ENCODE measurements at places on chromosomes 5 and 9.

- DNase-seq, result no peak
Observed at GRCh38 chr5:160496784-160497183, 75.1 kb downstream of the PTTG1 start.

- DNase-seq, result no peak
Observed at GRCh38 chr5:142013734-142014521, 1.1 kb upstream of the GNPDA1 start.

DNA sequence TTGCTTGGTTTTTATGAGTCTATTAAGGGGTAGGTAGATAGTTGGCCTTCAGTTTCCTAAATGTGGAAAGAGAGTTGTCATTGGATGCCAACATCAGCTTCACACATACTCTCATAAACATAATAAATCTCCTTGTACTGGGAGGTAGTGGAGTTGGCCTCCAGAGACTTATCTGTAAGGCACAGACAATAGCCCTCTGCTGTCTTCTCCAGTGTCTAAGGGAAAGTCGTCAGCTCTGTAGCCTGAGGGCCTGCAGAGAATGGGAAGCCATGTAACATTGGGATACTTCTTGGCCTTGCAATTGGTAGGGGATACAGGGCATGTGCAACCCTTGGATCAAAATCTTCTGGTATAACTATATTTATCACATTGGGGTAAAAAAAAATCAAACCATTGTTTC is 331.9 kb upstream of the KLF9 start:
- DNase-seq, result no peak

- DNase-seq, result no peak
Observed at GRCh38 chr5:154860123-154860522, 1.7 kb downstream of the CNOT8 start.

DNA sequence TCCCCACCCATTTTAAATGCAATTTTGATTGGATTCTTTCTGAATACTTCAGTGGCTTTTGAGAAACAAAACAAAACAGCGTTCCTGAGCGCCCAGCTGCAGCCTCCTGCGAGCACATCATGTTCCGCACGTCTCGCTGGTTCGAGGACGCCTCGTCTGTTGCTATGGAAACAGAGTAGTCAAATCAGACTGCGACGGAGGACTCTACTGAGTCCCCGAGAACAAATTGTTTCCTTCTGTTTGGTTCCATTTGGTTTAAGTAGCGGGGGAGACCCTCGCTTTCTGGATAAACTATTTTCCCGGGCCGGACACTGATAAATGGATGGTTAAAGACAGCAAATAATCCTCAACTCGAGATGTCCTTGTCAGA is 69.0 kb downstream of the SLC28A3 start:
- DNase-seq, result no peak

GRCh38 chr9:136679431-136679941 is 7.8 kb downstream of the AGPAT2 start:
- DNase-seq, result no peak

DNA sequence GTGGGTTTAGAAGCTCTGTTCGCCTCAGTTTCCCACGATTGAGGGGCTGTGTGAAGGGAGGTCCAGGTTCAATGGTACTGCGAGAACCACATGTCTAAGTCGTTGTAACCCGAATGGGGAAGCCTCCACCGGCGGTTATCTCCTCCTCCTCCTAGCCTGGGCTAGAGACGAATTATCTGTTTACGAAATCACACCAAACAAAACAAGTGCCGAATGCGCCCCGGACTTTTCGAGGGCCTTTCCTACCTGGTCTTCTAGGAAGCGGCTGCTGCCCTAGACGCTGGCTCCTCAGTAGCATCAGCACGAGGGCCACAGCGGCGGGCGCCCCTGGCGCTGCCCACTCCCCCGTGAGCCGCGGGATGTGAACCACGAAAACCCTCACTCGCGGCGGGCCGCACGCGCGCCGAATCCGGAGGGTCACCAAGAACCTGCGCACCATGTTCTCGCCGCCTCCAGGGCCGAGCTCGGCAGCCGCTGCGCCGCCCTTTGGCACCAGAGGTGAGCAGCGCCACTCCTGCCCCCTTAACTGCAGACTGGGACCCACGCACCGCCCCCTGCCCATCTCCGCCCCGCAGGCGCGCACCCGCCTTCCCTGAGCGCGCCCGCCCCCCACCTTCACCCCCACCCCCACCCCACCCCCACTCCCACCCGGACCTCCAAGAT is at the start of gene CDKN2A:
CDKN2A (minus strand) TSS at position 500 of the 663 bp plus-strand sequence.
- DNase-seq, result no peak

GRCh38 chr9:100511205-100511604 is 38.3 kb downstream of the TMEFF1 start:
- DNase-seq, result no peak

DNA sequence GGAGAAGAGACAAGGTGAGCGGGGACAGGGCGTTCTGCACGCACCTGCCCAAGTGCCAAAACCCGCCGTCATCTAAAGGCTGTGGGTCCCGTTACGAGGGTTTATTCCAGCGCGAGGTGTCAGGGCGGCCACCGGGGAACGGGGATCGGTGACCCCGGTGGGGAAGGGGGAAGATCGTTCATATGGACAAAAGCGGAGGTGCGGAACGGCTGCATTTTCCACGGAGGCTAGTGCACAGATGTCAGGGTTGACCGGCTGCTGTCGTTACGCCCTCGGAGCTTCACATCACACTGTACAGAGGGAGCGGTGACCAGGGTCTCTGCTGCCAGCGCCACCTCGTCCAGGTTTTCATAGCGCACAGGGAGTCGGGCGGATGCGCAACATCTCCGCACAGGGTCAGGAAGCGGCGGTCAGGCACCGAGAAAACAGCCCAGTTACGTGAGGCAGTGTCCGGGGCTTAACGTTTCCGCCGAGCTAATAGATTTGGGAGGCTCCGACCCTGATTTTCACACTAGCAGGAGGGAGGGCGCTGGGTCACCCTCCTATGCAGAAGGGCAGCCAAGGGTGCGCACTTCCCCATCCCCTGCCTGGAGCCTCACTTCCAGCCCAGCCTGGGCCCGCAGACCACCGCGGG is 13.5 kb downstream of the BTNL9 start:
- DNase-seq, result no peak

GRCh38 chr5:82694711-82695285 is 382.4 kb downstream of the TMEM167A start:
- DNase-seq, result no peak

DNA sequence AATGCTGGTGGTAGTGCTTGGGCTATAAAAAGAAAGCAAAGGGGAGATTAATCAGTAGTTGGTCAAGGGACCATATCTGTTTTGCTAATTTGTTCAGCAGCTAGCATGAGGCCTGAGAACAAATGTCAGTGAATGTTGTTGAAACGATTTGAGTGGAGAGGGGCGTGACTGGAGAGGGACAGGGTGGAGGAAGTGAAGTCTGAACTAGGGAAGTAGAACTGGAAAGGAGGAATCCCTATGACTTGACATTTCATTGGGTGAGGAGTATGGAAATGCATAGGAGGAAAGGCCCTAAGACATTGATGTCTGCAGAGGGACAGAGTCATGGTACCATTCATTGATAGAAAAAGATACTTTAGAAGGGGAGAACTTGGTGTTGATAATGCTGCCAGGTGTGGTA is 19.7 kb downstream of the TLE4 start:
- no peak for DNase-seq

- DNase-seq, result no peak
Observed at GRCh38 chr9:7171396-7172153, 413.8 kb downstream of the KDM4C start.

- no peak for DNase-seq
Observed at GRCh38 chr9:133889584-133890301, 102.4 kb downstream of the VAV2 start.

DNA sequence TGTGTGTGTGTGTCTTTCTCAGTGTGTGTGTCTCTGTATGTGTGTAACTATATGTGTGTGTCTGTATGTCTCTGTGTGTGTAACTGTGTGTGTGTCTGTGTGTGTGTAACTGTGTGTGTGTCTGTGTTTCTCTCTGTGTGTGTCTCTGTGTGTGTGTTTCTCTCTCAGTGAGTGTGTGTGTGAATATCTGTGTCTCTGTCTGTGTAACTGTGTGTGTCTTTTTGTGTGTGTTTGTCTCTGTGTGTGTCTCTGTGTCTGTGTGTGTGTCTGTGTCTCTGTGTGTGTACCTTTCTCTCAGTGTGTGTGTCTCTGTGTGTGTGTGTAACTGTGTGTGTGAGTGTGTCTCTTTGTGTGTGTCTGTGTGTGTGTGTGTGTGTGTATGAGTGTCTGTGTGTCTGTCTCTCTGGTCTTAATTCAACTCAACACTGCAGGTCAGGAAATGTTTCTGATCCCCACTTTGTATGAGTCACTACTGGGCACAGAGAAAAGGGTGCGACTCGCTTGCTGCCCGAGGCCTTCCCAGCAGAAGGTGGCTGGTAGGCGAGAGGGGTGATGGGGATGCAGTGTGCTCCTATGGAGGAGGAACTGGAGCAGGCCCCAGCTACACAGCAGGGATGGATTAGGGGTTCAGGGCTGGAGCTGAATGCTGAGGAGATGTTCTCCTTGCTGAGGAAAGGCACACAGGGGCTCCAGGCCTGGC is 52.1 kb downstream of the NSG2 start:
- no peak for DNase-seq

DNA sequence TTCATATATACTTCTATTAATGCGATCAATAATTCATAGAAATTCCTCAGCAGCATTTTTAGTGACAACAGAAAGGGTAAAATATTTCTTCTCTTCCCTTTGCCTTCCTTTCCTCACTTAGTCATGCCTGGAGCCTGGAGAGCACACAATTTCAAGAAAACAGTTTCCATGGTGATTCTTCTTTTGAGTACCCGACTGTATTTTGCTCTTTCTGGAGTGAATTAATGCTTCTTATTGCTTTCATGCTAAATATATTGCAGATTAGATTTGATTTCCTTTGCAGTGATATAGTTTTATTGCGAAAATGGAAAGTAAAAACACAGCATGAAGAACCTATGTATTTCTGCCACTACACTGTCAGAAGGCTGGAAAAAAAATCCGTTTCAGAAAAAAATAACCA is 153.5 kb downstream of the PPP2R2B start:
- DNase-seq, result no peak

DNA sequence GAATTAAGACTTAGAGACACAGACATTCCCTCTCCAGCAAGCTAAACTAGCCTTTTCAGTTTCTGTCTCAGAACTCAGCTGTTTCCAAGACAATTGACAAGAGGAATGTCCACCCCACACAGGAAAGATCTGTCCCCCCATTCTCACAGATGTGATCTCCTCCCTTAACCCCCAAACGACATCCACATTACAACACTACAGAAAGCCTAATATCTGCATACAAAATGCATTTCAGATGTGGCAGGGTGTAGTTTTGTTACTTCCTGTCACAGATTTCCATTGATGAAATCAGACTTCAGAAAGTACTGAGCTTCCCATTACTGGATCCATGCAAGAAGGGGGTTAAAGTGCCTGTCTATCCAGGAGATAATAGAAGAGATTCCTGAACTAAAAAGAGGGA is 2.9 kb upstream of the ARSI start:
- no peak for DNase-seq

- DNase-seq, result no peak
Observed at GRCh38 chr9:98429613-98430012, 174.2 kb upstream of the TBC1D2 start.

DNA sequence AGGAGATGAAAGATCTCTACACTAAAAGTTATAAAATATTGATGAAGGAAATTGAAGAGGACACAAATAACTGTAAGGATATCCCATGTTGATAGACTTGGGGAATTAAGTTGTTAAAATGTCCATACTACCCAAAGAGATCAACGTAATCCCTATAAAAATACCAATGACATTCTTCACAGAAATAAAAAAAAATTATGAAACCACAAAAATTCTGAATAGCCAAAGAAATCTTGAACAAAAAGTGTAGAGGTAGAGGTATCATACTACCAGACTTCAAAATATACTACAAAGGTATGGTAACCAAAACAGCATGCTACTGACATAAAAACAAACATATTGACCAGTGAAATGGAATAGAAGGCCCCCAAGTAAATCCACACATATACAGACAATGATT is 71.5 kb upstream of the ELL2 start:
- DNase-seq, result no peak

DNA sequence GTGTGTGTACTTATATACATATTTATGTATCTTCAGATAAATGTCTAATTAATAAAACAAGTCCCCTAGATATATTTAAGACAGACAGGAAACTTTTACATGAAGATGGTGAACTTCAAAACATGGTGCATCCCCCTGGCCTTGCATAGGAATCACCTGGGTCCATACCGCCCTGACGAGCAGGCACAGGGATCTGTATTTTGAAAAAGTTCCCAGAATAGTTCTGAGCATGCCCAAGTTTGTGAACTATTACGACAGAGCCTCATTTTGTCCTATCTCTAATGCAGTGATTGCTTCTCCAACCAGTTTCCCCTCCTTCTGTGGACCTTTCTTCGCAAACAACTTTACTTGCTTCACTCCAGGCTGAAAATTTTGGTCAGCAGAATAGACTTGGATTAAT is 98.1 kb downstream of the APBA1 start:
- no peak for DNase-seq

DNA sequence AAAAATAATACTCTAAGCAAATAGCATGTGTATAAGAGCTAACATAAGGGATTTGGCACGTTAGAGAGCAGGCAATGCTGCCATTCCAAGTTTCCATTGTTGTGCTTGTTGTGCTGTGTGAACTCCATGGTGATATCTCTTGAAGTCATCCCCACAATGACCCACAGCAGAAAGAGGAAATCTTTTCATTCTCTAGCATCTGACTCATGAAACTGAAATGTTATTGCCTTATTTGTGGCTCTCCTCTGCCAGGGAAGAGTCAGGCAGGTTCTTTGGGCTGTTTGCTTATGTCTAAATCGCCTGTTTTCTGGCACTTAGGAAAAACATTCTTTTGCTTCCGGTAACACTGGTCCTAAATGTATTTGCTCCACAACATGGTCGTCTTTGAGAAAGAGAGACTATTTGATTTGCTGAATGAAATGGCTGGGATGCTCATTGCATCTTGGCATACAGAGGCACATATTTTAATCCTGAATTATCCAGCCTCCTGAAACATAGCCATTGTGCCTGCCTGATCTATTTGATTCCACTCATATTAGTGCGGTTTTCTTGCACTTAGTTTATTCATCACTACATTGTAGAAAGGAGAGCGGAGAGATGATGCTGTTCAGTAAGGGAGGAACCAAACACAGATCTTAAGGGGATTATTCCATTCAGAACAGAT is 188.8 kb downstream of the CSNK1G3 start:
- peak; percentile 62 for DNase-seq

DNA sequence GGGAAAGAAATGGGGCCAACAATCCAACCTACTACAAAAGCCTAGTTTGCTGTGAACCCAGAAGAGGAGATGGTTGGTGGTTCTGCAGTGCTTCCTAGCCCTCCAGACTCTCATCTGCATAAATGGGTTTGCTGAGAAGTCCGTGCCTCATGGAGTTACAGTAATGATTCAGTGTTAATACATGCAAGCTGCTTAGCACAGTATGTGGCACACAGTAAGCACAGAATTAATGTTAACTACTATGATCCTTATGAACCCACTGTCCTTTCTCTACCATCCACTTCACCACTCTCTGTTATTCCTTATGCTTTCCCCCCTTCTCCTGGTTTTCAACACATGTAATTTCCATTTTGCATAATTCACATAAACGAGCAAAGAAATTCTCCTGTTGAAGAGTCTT is 100.0 kb downstream of the ACTBL2 start:
- DNase-seq, result no peak

- DNase-seq, result no peak
Observed at GRCh38 chr5:159411115-159411514, 80.8 kb upstream of the IL12B start.
